ENCODE measurements at places on chromosomes 7 and 10. TPM values are rescaled to one million over a fixed set of nuclear protein-coding genes. Genes with fewer than 3 reads are reported as not detected.

GRCh38 chr10:68332259-68333057 lies at the start of gene PBLD:
Gene PBLD, minus strand, starts transcription at chr10:68332928. Its CDS starts 26,084 bp downstream, at chr10:68306844.
- DNase-seq, result peak; percentile 82

DNA sequence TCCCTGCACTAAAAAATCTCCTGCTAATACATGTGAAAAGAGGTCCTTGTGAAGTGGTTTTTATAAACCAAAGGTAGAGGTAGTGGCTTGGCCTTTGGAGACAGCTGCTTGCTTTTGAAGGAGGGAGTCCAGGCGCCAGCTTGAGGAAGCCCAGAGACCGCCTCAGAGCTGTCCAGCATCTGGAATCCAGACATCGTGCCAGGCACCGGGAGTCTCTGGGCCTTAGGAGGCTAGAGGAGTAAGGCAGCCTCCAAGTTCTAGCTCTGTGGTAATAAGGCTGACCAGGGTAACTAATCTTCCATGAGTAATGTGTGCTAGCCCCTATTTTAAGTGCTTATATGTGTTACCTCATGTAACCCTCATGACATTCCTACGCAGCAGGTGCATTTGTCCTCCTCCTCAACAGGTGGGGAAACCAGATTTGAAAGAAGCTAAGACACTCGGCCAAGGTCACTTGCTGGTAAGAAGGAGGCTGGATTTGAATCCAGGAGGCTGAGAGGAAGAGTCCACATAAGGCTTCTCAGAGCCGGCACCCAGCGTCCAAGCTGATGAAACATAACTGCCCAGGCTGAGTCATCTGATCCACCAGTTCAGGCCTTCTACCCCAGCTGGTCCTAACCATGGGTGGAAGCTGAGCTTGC lies 26.1 kb downstream of the PRLHR start:
- DNase-seq, result no peak

The CTNNA3 gene
- 1.5 TPM for total RNA-seq

The CXCL12 gene
- 51.4 TPM for total RNA-seq

GRCh38 chr10:94617389-94617944 lies 66.1 kb upstream of the CYP2C18 start:
- no peak for DNase-seq

The RELN gene
- total RNA-seq, result 0.02 TPM

DNA sequence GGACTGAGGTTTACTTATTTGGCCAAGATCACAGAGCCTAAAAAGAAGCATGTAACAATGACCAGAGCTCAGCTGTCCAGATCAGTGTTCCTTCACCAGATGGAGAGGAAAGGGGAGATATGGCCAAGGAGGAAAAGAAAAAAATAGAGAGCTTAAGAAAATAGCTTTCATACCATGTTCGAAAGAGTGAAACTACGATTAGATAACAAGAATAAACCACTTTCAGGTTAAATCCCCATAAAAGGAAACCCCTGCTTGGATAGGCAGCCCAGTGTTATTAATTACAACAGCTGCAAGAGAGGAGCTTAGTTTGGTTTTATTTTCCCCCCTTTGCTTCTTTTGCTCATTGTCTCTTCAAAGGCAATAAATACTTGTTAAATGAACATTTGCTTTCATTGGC lies 160.8 kb downstream of the ZNF438 start:
- no peak for DNase-seq

The C7orf57 gene
- total RNA-seq, result 0.56 TPM

DNA sequence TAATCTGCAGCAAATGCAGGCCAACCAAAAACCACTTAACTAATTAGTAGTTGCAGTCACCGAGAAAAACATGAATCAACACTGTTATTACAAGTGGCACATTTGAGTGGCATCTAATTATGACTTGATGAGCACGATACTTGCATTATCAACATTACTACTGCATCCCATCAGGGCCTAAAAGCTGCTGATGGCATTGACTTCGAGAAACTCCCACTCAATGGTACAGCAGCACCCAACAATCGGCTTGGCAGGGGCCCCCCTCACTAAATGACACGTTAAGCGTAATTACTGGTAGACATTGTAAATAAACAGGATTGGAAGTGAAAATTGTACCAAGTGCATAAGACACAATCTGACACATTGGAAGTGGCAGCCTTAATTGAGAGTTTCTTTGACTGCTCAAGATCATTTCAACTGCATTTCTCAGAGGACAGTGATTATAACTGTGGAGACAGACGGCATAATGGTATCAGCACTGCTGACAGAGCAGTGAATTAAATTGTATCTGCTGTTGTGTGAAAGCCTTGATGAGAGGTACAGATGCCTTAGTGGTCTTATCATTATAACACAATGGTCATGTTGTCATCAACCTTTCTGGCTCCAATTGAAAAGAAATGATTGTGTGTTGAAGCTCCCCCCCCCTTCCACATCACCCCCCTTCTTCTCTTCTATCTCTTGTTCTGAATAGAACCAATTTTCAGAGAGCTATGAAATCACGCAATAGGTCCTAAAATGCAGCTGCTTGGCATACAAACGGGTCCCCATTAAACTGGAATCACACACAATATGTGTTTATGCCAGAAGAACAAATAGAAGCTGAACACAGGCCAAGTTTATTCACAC lies 43.4 kb downstream of the SHTN1 start:
- DNase-seq, result no peak

The LIPN gene
- not detected for total RNA-seq

The MYO3A gene
- 5.3 TPM for total RNA-seq

- DNase-seq, result no peak
These were observed 6.5 kb downstream of the MGAM start for GRCh38 chr7:142002179-142002578.

- no peak for DNase-seq
These were observed 95.9 kb upstream of the HDAC9 start for GRCh38 chr7:18399436-18400235.

The PPP2R2D gene
- total RNA-seq, result 32.8 TPM

DNA sequence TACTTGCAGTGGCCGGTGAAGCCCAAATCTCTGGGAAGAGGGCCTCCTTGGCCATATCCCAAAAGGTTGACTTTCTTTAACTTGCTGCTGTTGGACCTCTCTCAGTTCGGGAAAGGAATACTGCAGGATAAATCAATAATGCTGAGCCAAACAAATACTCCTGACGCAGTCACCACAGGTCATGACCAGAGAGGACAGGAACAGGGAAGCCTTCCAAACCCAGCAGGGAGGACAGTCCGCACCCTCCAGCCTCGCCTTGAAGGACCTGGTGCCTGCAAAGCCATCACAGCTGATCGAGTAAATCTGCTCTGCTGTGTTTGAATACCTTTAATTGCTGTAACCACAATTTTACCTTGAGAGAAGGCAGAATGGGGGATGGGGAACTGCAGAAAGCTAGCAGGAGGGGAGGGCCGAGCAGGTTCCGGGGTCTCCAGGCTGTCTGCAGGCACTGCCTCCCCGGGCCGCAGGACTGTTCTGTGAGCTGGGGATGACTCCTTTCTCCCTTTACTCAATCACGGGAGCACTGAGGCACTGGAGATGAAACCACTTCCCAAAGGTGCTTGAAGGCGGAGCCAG lies 20.8 kb upstream of the INSIG1 start:
- no peak for DNase-seq

DNA sequence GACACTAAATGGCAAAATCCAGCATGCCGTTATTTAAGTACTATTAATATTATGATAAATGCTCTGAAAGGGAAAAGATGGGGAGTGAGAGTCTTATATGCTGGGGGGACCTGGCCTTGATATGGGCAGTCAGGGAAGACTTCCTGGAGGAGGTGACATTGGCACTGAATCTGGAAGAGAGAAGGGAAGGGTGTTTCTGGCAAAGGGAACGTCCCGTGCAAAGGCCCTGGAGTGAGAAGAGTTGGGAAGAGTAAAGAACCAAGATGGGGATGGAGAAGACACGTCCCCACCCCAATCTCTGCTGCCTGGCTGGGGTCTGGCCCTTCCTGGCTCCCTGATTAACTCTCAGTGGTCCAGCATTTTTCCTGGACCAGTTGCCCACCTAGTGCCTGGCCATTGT lies 5.0 kb upstream of the GRIFIN start:
- DNase-seq, result no peak

GRCh38 chr7:105149827-105150226 lies 135.8 kb downstream of the KMT2E start:
- DNase-seq, result no peak

The PPP1R9A gene
- total RNA-seq, result 20.3 TPM

DNA sequence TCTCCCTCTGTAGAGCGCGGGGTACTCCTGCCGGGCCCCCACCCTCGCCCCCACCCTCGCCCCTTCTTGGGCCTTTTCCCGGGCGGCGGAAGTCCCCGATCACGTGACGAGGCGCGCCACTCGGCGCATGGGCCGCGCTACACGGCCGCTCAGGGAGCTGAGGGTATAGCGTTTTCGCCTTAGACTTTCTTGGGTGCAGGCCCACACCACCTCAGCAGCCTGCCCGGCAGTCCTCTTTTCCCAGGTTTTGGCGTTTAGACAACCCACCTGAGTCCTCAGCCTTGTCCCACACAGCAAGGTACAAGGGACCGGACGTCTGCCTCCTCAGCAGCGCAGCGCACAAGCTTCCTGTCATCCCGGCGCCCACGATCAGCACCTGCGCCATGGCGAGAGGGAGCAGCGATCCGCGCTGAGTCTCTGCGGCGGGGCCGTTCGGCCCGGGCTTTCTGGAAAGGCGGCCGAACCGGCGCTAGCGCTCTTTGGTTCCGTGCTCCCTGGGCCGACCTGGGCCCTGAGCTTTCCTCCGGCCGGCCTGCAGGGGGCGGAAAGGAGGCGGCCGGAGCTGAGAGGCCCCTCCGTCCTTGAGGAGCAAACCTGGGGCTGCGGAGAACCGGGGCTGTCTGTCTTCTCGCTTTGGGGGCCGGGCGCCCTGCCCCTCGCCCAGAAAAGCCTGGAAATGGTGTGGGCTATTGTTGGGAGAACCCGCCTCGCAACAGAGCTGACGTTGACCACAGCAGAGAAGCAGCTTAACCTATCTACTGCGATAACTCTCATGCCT lies at the start of gene RNLS:
RNLS (minus strand) TSS at position 513 of the 778 bp plus-strand sequence.
- DNase-seq, result peak; percentile 33

- no peak for DNase-seq
These were observed 25.5 kb upstream of the ABLIM1 start for GRCh38 chr10:114683593-114683992.

- no peak for DNase-seq
These were observed 219.2 kb upstream of the KLF14 start for GRCh38 chr7:130953196-130953595.

The CPVL gene
- 40.0 TPM for total RNA-seq

- no peak for DNase-seq
These were observed 194.7 kb upstream of the BMPER start for GRCh38 chr7:33710608-33711007.

Measured in H1 (cell line).